ENCODE measurements at places on chromosomes 5 and 9.

DNA sequence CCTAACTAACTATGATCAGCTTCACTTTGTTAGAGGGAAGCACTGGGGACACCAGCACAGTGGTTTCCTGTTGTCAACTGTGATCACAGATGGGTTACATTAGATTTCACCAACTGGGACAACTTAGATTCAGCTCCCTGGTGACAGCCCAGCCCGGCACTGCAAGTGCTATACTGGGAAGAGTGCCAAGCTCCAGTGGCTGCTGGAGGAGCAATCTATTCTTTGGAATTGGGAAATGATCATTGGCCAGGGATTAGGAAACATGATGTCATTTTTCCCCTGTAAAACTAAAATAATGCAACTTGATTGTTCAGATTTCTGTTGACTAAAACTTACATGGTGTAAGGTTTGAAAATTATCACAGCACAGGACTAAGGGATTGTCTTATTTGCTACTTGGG lies 33.2 kb downstream of the PTGR1 start:
- no peak for DNase-seq

- no peak for DNase-seq
Measured at GRCh38 chr9:18477719-18478118, 3.8 kb downstream of the ADAMTSL1 start.

- no peak for DNase-seq
Measured at GRCh38 chr9:87710443-87710842, 15.5 kb upstream of the CTSL start.

DNA sequence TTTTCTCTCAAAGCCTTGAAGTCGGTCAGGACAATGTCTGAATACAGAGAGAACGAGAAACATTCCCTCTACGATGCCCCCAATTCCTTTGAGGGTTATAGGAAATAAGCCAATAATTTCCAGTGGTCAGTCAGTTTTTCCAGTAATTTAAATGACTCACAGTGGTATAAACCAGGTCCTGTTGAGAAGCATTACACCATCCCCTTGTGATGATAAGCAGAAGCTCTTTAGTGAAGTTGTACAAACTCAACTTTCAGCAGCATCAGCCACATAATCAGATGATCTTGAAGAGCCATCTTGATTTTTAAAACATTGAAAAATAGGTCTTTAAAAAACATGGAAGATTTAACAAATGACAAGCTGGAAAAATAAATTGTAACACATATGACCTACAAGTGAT lies 173.9 kb upstream of the ZNF462 start:
- DNase-seq: no peak

DNA sequence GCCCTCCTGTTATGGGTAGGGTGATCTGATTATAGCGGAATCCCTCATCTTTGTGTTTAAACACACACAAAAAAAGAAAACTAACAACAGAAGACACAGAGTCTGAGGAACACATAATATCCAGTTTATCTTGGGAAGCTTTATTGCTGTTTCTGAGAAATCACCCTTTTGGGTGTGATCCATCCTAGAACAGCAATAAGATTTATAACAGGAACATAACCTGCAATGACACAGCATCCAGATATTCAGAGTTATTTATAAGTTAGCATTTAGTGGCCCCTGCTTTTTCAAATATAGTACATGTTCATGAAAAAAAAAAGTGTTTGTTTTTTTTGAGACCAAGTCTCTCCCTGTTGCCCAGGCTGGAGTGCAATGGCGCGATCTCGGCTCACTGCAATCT lies 79.9 kb downstream of the RFK start:
- DNase-seq: no peak

DNA sequence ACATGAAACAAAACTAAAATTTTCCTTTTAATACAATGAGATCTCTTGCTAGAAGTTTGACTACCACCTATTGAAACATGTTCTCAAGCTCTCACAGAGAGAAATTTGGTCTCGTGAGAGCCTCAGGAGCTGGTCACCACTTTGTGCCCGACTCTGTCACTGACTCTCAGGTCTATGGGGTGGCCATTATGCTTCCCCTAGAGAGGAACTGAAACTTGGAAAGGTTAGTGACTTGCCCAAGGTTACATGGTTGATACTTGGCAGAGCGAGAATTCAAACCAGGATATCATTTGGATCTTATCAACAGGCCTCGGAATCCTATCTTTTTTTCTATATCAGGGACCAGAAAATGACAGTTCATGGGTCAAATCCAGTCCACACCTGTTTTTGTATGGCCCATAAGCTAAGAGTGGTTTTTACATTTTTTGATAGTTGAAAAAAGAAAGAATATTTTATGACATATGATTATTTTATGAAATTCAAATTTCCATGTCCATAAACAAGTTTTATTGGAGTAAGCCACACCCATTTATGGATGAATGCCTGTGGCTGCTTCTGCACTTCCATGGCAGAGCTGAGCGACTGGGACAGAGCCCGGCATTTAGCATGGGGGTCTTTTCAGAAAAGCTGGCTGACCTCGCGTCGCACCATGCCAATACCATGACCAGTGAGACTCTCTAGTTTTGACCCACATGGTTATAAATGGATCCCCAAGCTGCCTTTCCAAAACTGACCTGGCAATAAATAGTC lies 44.8 kb upstream of the EQTN start:
- peak; percentile 27 for DNase-seq

Measured in RPMI8226 (cell line).